A172 (cell line): ENCODE measurements at places on chromosomes 5 and 9. TPM values are rescaled to one million over a fixed set of nuclear protein-coding genes. Genes with fewer than 3 reads are reported as not detected.

DNA sequence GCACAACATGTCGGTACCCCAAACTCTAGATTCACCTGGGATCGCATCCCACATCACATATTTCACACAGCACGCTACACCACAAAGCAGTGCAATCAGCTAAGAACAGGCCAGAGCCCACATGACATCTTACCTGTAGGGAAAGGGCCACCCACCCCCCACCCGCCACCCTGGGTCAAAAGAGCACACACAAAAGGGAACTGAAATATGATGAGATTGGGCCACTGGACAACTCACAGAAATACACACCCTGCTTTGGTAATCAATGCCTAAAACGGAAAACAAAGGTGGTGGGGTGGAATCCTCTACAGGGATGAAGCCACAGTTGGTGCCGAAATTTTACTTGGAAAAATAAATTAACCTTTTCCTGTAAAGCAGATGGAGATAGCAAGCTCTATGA, 13.1 kb downstream of the RETREG1 start:
- DNase-seq, result no peak

- DNase-seq, result no peak
Measured at GRCh38 chr5:178777520-178777919, 47.1 kb upstream of the ZNF354A start.

DNA sequence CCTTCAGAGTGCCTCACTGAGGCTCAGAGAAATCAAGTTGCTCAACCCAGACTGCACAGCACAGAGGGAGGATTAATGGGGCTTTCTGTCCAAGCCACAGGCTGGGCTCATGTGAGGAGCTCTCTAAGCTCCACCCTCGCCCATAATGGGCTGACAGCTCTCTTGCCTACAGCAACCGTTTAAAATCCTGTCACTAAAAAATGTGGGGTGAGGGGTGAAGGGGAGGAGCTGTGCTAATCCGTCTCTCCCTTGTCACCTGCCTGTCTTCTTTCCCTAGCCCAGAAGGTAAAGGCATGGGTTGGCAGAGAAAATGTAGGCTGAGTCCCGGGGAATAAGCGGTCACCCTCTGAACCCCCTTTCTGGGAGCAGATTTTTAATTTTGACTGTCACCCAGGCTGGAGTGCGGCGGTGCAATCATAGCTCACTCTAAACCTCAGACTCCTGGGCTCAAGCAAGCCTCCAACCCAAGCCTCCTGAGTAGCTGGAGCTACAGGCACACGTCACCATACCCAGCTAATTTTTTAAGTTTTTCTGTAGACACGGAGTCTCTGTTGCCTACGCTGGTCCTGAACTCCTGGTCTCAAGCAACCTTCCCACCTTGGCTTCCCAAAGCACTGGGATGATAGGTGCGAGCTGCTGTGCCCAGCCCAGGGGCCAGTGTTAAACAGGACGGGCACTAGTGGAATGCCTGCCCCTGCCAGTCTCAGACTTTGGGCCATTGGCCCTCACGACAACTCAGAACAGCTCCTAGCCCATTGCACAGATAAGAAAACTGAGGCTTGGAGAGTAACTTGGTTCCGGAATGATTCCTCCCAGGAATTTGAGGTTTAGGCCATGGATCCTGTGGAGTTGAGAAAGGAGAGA, 89.5 kb downstream of the LMX1B start:
- peak; percentile 49 for DNase-seq

DNA sequence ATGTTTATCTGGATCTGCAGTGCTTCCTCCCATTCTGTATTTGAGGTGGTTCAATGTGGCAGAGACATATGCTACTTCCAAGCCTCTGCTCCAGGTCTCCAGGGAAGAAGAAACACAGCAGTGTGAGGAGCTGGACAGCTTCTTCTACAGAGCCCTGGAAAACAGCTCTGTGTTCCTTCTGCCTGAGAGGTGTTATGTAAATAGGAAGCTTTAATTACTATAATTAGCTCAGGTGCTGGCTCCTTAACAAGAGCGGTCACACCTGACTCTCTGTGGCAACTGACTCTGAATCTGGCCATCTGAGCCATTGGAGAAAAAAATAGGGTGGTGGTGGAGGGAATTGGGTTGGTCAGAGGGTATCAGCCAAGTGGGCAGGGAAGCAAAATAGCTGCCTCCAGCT, 332.4 kb upstream of the BRINP1 start:
- DNase-seq, result no peak

DNA sequence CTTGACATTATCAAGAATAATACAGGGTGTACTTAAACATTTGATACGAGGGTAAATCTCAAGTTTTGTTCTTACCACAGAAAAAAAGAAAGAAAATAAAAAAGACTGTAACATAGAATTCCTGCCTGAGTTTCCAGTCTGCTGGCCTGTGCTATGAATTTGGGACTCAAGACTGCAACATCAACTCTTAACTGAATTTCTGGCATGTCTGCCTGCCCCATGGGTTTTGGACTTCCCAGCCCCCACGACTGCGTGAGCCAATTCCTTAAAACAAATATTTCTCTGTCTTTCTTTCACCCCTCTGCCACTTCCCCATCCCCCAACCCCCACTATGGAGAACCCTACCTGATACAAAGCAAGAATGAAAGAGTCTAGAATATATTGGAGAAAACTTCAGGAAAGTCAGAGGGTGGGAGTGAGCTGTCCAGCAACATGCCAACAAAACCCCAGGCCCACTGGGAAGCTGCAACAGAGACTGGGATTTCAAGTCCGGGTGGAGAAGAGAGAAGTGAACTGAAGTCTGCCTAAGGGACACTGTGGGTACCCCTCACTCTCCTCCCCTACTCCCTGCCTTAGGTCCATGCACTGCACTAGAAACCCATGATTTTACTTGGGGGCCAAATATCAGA, 43.0 kb downstream of the MARCHF3 start:
- DNase-seq, result no peak

Gene ERAP2
- 91.9 and 97.0 TPM in 2 replicates for total RNA-seq
